ENCODE measurements at places on chromosomes 3 and 15.

DNA sequence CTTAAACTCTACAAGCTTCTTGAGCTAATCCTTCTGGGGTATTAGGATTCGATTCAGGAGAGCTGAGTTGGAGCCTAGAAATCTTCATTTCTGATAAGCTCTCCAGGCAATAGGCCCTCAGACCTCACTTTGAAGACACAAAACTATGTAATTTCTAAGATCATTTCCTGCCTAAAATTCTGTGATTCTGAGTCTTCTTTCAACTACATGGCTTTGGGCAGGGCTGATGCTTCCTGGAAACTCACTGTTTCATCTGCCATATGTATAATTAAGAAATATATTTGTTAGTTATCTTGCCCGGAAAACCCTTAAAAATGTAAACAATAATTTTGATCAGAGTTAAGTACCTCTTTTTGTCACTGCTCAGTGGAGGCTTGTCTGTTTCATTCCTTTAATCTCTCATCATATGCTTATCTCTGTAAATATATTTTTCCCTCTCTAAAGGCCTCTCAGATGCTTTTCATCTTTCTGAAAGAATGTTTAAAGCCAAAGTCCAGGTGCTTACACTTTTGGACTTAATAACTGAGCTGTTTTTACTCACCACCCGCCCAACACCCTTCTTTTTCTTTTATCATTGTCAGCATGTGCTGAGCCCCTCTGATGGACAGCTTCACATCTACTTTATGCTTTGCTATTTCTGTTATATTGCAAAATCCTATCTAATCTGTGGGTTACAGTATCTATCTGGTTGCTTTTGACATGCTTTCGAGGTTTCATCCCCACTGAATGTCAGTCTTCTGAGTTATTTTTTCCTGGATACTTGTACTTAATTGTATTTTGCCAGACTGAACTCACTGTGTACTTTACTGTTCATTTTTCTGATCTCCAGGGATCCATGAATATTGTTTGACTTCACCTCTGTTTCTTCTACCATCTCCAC lies 38.2 kb downstream of the FILIP1L start:
- DNase-seq = no peak

GRCh38 chr15:85312486-85312885 lies 67.9 kb upstream of the AKAP13 start:
- peak; percentile 93 for DNase-seq

GRCh38 chr3:97384583-97384982 lies 380.0 kb upstream of the ARL6 start:
- DNase-seq = no peak

DNA sequence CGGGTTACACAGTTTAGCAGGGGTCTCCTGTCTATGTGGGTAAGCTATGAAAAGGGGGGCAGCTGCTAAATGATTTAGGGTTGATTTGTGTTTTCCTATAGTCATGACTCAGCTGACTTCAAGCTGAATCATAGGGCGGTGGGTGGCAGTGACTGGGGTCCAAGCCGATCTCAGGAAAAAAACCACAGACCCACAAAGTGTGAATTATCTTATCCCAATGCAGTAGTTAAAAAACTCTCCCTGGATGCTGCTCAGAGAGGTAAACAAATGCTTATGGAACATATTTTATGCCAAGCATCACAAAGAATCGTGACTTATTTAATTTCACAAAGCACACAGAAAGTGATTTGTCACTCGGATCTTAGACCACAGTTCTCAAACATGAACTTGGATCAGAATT lies 18.4 kb upstream of the TOPAZ1 start:
- no peak for DNase-seq

DNA sequence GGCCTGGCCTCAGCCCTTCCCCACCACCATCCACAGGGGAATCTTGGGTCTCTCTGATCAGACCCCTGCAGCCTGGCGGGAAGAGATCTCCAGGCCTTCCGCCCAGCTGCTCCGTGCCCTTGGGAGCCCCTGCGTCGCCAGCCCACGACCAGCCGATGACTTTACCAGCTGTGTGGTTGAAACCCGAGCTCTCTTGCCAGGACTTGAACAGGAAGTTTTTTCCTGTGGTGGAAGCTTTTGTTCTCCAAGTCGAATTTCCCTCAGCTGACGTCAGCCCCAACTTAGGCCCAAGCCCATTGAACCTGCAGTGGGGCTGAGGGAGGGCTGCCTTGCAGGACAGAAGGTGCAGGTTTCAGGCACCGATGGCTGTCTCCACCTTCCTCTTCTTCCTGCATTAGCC lies 51.7 kb upstream of the SMAD3 start:
- DNase-seq = no peak

GRCh38 chr3:107498646-107499045 lies 24.1 kb upstream of the BBX start:
- DNase-seq = no peak

DNA sequence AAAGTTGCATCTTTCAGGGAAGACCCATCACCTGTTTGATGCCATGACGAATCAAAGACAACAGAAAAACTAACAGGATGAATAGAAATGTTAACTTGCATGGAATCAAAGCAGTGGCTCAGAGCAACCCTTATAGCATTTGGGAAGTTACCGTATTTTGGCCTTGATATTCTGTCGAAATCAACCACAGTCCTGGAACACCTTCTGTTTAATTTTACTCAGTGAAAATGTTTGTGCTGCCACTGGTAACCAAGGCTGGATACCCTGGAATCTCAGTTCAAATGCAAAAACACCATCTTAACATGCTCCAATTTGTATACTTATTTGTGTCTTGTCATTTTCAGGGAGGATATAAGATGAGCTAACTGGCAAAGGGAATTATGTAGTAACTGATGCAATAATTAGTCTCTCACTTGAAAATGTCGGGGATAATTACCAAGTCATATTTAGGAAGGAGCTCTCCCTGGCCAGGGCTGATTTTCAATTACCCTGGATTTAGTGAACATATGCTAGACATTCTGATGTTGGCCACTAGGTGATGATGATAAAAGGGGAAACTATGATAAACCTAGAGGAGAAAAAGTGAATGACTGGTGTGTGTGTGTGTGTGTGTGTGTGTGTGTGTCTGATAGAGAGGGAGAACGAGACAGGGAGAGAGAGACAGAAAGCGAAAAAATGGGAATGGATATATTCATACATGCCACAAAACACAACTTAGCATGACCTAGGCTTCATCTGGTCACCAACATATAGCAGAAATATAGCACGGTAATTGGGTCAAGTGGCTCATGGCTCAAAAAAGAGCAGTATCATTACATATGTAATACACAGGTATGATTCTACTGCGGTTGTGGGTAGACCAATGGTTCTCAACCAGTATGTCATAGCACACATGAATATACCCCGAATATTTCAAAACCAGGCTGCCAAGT lies 19.0 kb upstream of the PRICKLE2 start:
- DNase-seq = peak; percentile 38

GRCh38 chr3:152060701-152061100 lies 187.3 kb downstream of the SUCNR1 start:
- no peak for DNase-seq

DNA sequence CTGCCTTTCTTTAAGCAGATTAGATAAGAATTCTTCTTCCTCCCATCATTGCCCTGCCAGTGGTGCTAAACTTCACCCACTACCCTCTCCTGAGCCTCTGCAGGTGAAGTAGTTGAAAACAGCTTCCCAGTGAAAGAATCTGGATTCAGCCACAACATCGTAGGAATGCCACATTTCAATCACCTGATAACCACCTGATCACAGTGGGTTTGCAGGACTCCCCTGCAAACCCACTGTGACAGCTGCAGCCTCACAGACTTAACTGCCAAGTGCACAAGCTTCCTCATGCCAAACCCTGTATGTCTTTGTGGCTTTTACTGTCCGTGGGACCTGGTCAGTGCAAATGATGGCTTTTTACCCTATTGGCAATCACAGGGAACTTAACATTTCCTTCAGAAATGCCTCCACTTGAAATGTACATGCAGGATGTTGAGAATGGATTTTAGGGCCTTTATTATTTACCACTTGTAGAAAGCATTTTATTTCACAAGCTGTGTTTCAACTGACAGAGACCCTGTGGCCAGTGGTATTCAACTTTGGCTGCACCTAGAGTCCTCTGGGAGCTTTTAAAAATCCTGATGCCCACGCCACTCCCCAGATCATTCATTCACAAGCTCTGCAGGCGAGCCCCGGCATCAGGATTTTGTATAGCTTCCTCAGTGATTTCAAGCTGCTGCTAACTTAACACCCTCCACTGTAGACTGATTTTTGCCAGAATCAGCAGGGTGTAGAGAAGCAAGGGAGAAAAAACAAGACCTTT lies 49.1 kb downstream of the OXNAD1 start:
- DNase-seq = no peak

DNA sequence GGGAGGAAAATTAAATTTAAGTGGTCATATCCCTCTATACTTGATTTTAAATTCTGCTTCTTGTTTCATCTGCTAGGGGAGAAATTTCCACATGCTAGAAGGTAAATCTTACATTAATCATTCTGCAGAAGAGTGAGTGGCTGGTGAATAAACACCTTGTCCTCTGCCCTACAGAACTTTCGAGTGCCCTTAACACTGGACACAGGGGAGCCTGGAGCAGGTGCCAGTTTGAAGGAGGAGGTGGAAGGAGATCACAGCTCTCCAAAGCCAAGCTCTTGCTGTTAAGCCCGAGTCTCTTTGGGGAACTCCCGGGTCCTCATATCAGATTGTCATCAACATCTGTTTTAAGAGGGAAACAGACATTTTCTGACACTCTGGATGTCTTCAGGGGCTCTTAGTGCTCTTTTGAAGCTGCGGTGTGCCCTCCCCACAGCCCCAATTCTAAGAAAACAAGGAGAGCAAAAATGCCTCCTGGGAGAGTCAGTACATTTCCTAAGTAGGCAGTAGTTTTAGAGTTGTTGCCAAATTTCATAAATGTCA lies 31.3 kb downstream of the LAMP3 start:
- DNase-seq = no peak

DNA sequence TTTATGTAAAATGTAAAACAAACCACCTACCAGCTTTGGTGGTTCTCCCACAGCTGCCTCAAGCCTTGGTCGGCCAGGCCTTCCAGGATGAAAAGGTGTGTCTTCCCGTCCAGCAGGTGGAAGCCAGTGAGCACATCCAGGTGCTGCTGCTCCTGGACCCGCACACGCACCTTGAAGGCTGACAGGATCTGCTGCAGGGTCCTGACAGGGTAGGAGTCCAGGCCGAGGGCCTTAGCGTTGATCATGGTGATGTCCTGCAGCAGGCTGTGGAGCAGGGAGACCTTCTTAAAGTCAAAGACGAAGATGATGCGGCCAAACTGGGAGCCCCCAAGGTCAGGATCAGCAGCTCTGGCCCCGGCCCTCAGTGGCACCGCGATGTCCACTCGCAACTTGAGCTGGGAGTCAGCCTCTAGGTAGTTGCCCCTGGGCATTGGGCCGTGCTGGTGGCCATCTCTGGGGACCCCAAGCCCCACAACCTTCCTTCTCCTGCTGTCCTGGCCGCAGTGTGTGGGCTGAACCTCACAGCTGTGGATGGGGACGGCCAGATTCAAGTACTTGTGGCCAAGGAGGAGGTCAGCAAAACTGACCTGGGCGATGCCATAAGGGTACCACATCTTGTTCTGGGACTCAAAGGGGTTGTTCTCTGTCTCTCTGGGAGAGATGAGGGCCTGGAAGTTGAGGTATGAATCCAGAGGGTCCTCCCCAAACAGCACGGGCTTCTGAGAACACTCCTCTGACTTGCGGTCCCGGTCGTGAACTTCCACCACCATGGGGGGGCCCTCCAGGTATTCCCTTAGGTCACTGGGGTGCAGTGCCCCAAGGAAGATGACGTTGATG lies 48.6 kb downstream of the CFAP92 start:
- DNase-seq = no peak

GRCh38 chr3:133448478-133449122 lies 48.7 kb downstream of the BFSP2 start:
- no peak for DNase-seq

DNA sequence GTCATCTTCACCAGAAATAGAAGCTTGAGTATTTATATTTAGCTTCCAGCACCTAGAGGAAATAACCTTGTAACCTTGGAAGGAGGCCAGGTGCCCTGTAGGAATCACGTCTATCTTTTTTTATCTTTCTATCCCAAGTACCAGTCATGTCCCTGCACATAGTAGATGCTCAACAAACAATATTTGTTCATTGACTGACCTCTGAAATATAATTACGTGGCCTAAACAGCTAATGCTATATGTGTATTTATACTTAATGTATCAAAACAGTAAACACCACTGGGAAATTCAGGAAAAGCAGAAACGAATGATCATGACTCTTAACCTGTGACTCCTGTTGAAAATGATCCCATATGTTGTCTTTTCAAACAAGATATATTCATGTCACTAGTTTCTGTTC lies 97.9 kb upstream of the ADAMTSL3 start:
- no peak for DNase-seq

GRCh38 chr15:62457100-62457499 lies 292.0 kb upstream of the C2CD4B start:
- no peak for DNase-seq
